ENCODE measurements at places on chromosomes 5 and 9.

- no peak for DNase-seq
Observed at GRCh38 chr9:14212697-14213420, 101.1 kb downstream of the NFIB start.

DNA sequence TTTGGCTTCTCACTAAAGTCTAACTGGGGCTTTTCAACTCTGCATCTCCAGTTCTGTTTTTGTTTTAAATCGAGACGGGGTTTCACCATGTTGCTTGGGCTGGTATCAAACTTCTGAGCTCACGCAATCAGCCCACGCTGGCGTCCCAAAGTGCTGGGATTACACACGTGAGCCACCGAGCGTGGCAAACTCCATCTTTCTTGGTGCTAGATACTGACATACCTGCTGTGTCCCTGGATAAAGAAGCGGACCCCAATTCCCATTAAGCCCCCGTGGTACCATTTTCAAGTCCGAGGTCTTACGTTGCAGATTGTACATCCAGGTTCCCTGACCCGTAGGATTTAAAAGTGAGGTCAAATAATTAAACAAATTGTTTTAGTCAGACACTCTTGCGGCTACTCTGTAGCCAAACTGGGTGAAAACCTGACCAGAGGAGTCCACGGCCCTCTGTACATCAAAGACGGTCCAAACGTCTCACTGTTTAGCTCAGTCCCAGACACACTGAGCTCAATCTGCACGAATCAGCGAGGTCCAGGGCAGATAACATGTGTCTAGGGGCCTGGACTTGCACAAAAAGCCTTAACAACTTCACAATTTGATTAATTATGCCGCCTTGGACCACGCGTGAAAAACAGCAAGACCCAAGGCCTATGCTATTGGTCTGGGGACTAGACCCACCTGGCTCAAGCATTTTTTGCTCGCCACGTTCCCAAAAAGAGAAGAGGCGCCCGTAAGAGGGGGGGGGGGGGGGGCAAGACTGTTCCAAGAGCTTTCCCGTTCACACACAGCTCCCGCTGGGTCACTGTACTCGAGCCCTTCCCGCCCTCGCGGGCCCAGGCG, 727 bp upstream of the DNAJA1 start:
- DNase-seq, result no peak

- DNase-seq, result no peak
Observed at GRCh38 chr9:4262735-4263141, 37.1 kb downstream of the GLIS3 start.

- DNase-seq, result no peak
Observed at GRCh38 chr5:160009591-160009989, 651 bp downstream of the TTC1 start.

DNA sequence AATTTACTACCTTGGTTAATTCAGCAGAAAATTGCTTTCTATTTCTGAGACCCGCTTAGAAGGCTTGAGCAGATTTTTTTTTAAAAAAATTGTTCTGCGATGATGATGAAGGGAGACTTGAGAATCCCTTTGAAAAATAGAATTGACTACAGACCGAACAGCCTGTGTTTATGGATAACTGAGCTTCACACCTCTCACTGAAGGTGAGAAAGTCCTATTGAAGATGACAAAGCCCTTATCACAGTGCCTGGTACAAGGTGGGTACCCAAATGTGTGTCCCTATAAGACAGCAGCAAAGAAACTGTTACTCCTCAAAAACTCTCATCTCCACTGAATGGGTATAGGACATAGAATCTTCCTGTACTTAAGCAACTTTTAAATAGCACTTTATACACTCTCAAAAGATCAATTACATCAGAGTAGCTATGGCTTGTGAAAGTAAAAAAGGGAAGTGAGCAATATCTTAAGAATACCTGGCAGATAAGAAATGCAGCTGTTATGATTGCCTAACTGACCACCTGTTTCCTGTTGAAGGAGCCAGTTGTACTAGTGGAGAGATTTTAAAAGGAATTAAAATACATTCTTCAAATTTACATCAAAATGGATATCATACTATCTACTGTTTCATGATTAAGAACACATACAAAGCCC, 419.7 kb downstream of the CHSY3 start:
- DNase-seq, result no peak

- DNase-seq, result no peak
Observed at GRCh38 chr5:159215886-159216285, 6.5 kb upstream of the RNF145 start.

DNA sequence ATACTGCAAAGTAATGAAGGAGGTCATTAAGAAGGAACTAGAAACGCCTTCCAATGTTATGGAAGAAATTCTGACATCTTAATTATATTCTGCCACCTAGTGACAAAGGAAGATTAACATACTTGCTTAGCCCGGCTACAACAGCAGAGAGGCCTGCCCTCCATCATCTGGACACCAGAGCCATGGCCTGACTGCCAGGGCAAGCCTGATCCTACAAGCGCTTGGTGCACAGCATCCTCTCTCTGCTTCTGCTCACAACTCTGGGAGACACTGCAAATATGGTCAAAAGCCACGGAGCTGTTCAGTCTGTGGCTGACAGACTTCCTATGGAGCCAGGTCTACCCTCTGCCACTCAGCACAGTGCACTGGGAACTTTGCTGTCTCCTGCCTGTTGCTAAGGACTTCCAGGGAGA, 87.3 kb upstream of the SLC44A1 start:
- DNase-seq, result no peak

DNA sequence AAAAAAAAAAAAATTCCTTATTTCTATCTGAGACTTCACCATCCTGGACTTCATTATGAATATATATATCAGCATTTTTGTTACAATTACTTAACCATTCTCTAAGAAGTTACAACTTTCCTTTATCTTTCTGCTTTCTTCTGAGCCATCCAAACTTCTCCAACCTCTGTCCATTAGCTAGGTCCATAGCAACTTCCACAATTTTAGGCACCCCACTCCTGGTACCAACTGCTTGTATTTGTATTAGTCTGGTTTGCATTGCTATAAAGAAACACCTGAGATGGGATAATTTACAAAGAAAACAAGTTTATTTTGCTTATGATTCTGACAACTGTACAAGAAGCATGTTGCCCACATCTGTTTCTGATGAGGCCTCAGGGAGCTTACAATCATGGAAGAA, 182.1 kb downstream of the CDH9 start:
- DNase-seq, result no peak

GRCh38 chr5:157961896-157962590, 103.1 kb upstream of the CLINT1 start:
- no peak for DNase-seq

- no peak for DNase-seq
Observed at GRCh38 chr5:83720836-83721537, at the start of gene HAPLN1. TSS of gene HAPLN1 (minus strand) at chr5:83720855. CDS start at chr5:83673523, 47,332 bp downstream.

DNA sequence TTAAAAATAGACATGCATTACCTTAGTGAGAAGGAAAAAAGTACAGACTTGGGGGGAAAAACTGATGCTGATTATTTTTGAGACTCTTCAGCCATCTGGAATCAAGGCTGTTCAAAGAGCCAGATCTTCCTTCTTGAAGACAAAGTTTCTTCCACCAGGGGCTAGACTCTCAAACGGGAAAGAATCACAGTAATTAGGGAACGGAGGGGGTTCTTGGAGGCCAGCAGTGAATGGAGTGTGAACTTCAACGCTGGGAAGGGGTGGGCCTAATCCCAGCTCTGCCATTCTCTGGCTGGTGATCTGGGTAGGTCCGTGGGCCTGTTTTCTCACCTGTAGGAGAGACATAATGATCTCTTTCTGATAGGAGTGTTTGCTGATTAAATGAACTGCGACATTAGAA, 21.1 kb upstream of the LHX2 start:
- no peak for DNase-seq

- DNase-seq, result no peak
Observed at GRCh38 chr9:26181836-26182235, 503.6 kb upstream of the TUSC1 start.

DNA sequence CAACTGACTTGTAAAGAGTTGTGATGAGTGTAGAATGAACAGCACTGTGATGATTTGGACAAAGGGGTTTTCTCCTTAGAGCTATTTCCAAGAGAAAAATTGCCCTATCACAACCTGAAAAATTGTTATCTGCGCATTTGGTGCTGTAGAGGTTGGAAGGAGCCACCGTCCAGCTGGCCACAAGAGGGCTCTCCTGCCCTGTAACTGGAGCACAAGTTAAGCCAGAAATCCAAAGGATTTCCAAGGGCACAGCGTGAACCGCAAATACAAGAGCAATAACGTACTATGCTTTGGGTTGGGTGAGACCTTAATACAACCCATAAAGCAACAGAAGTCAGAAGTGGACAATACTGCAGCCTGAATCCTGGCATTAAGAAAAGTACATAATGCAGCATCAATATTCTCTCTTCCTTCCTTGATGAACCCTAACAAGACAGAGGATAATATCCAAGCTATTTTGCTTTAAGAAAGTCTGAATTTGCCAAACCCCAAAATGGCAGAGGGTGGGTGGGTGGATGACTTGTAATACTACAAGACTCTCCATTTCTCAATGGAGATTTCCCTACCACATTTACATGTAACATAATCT, 56.8 kb upstream of the SMIM32 start:
- DNase-seq, result no peak

- DNase-seq, result no peak
Observed at GRCh38 chr9:101778332-101778731, 39.9 kb upstream of the GRIN3A start.

GRCh38 chr5:40781843-40782409, 16.2 kb downstream of the PRKAA1 start:
- no peak for DNase-seq

GRCh38 chr5:116532762-116533525, 41.7 kb downstream of the SEMA6A start:
- no peak for DNase-seq

- no peak for DNase-seq
Observed at GRCh38 chr5:1014781-1015221, 6.2 kb downstream of the NKD2 start.

DNA sequence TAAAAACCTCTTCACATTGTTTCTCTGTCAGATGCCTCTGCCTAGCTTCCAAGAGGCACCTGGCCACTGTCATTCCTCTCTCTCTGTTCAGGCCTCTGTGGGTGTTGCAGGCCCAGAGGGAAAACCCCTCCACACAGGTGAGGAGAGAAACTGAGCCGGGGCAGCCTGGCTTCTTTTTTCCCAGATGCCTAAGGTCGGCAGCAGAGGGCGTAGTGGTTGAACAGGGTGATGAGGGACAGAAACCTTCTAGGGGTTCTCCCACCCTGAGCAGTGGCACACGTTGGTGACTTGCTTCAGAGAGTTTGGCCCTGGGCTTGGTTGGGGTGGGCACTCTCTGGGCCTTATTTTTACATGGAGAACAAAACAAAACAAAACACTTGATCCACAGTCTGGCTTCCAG, 12.2 kb downstream of the IL9 start:
- no peak for DNase-seq

- no peak for DNase-seq
Observed at GRCh38 chr9:86731511-86732063, 215.7 kb downstream of the GAS1 start.

GRCh38 chr5:32734827-32735378, 23.8 kb downstream of the NPR3 start:
- DNase-seq, result no peak

DNA sequence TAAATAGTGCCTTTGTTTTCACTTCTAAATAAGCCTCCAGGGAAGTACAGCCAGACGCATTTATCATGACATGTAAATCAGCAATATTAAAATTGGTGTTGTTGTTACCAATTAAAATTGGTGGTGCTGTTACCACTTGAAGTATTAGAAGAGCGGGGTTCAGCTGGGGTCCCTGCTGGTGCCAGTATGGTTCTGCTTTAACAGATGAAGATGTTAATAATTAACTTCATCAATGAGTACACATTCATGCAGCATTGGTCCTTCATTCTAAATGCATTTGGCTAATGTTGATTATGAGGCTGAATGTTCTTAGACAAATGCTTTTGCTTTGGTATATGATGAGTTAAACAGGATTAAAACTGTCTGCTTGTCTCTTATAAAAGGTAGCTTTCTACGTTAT, 67.6 kb upstream of the TMC1 start:
- no peak for DNase-seq

GRCh38 chr9:120902569-120903535, 23.7 kb downstream of the TRAF1 start:
- DNase-seq, result no peak

GRCh38 chr5:119273391-119273839, 82.4 kb upstream of the TNFAIP8 start:
- no peak for DNase-seq

- DNase-seq, result no peak
Observed at GRCh38 chr9:135165003-135165711, 77.7 kb downstream of the OLFM1 start.

- DNase-seq, result no peak
Observed at GRCh38 chr5:17403695-17404490, 94.1 kb upstream of the TAF11L2 start.

DNA sequence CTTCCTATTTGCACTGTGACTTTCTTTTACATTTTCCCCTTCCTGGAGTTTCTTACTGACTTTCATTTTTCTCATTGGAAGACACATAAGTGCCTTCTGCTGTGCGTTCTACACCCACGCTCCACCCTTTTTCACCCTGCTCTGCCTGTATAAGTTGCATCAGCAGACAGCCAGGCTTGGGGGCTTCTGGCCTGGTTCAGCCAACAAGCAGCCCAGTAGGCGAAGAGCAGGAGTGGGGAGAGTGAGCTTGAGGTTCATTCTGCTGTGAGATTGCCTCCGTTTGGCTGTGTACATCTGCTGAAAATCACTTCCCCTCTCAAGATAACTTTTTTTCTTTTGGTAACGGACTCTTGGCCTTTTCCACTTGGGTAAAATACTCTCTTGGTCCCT, 38.4 kb downstream of the RASGRF2 start:
- no peak for DNase-seq

DNA sequence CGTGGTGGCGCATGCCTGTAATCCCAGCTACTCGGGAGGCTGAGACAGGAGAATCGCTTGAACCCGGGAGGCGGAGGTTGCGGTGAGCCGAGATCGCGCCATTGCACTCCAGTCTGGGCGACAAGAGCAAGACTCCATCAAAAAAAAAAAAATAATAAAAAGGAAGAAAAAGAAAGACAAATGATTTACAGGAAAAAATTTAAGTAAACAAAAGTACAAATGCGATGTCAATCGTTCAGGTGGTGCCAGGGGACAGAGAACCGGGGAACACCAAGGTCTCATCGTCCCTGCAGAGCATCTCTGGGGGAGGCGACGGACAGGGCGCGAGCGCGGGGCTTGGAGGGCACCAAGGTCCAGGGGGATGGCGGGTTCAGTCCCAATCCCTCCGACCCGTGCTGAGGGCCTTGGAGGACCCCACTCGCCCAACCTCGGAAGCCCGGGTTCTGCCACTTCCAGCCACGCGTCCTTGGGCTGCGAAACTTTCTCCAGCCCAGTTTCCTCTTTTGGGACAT, 607 bp upstream of the HNRNPAB start:
- no peak for DNase-seq

- DNase-seq, result peak; percentile 65
Observed at GRCh38 chr9:128191406-128192046, at the start of gene CIZ1. TSS of gene CIZ1 (minus strand) at chr9:128191572. CDS start at chr9:128190857, 715 bp downstream.

DNA sequence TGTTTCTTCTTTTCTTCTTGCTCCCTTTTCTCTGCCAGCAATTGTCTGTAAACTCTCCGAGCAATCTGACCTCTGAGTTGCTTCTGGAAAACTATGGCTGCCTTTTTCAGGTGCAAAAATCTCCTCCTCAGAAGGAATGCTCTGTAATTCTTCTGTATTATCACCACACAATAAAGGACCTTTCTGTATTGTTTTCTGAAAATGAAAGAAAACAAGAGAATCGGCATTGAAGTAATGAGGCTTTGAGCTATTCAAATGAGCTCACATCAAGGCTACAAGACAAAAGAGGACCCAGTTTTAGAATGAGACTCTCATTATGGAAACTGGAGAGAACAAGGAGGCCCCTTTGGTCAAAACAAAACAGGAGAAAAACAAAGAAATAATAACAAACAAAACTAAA, 86.2 kb upstream of the RETREG1 start:
- no peak for DNase-seq

- no peak for DNase-seq
Observed at GRCh38 chr5:135255461-135256178, 143.4 kb downstream of the MACROH2A1 start.

All from activated T-helper 1 cell treated with Interleukin-2 at 50 U/mL for 16 hours (primary cell).